CD4-positive, alpha-beta T cell treated with Interleukin-15 for 4 hours (primary cell): ENCODE measurements at places on chromosomes 1 and 21.

DNA sequence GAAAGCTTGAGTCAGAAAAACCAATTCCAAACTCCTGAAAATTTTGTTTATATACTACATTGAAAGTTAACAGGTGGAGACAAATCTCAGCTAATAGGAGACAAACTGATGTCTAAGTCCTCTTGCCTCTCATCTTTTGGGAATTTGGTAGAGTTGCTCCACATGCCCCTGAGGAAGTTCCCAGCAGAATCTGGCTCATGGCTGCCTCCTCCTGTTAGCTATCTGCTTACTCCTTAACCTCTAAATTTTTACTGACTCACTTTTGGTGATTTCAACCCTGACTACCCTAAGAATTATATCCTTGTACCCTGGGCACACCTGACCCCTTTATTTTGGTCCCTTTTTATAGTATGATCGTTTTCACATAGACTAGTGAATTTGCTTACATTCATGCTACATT is 633.7 kb upstream of the USP24 start:
- DNase-seq = no peak

- DNase-seq = no peak
These were observed 918 bp downstream of the MIB2 start for GRCh38 chr1:1616045-1616790.

DNA sequence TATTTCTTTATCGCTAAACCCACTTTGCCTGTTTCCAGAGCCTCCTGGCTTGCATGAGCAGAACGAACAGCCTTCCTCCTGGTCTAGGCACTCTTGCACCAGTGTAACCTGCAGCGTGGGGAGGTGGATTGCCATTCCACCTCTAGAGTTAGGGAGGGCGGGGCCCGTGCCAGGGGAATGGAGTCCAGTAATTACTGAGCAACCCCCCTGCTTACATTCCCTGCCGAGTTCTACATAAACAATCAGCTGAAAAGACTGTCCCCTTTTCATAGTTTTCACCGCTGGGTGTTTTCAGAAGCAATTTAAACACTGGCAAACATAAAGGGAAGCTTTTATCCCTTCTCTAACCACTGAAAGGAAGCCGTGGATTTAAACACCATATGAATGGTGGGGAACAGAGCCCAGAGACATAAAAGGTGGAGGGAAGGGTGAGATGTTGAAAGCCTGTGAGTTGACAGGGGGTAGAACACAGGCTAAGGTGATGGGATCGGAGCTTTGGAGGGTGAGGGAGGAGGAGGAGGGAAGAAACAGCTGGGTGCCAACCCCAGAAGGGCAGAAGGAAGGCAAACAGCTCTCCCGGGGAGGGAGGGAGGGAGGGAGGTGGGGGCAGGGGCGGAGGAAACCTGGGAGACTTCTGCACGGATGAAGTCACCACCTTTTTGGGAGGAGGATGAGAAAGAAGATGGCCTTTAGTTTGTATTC is 68.0 kb upstream of the WDR26 start:
- DNase-seq = no peak

- peak; percentile 32 for DNase-seq
These were observed 25.7 kb downstream of the STK40 start for GRCh38 chr1:36359911-36360550.

DNA sequence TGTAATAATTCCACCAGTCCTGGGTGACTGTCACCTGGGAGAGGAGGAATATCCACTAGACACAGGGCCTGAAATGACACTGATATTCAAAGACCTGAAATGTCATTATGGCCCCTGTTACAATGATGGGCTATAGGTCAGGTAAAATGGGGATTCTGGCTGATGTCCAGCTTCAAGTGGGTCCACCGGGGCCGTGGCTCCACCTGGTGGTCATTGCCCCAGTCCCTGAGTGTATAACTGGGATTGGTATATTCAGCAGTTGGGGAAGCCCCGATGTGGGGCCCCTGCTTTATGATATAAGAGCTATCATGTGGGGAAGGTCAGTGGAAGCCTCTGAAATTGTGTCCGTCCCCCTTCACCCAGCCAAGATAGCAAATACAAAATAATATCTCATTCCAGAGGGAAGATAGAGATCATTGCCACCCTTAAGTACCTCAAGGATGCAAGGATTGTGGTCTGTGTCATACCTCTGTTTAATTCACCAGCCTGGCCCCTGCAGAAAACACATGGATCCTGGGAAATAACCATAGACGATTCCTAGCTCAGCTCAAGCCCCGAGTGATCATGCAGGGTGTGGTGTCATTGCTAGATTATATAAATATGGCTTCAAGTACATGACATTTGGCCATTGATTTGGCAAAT is 19.4 kb downstream of the PLEKHO1 start:
- peak; percentile 60 for DNase-seq

GRCh38 chr1:222043444-222044292 is 301.8 kb upstream of the DUSP10 start:
- no peak for DNase-seq

GRCh38 chr1:169796274-169796810 is 1.6 kb upstream of the METTL18 start:
- no peak for DNase-seq

DNA sequence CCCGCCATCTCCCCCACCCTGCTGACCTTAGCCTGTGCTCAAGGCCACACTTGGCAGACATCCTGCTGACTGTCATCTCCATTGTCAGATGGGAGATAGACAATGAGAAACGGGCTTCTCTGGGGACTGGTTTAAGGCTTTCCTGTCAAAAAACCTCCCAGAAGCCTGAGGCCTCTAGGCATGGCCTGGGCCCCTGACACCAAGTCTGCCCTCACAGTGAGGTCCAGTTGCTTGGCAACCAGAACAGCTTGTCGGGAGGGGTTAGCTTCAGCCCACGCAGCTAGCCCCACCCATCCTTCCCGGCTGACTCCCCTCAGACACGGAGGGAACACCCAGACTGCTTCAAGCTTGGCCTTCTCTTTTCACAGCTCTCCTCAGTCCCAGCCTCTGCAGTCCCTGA is 11.0 kb downstream of the PLEKHA6 start:
- no peak for DNase-seq

DNA sequence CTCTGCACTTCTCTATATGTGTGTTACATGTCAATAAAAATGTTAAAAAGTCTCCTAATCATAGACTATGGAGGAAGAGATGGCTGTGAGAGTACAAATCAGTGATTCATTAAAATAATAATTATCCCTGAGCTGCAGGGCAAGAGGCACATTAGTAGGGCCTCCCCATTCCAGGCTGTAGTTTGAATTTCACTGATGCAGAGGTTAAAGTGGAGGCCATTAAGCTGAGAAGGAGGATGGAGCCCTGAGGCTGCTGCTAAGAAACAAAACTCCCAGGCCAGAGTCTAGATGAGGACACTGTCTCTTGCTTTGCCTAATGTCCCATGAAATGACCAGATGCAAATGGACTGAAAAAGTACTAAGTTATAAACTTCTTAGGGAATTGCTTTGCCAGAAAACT is 89.1 kb upstream of the WDR26 start:
- no peak for DNase-seq

- no peak for DNase-seq
These were observed 35.8 kb downstream of the C1orf198 start for GRCh38 chr1:230832476-230832875.

- no peak for DNase-seq
These were observed 28.3 kb downstream of the RAB3GAP2 start for GRCh38 chr1:220243947-220244346.
